ENCODE measurements at places on chromosomes 3 and 15.

- DNase-seq = no peak
Measured at GRCh38 chr3:52696830-52697631, 8.6 kb downstream of the GLT8D1 start.

DNA sequence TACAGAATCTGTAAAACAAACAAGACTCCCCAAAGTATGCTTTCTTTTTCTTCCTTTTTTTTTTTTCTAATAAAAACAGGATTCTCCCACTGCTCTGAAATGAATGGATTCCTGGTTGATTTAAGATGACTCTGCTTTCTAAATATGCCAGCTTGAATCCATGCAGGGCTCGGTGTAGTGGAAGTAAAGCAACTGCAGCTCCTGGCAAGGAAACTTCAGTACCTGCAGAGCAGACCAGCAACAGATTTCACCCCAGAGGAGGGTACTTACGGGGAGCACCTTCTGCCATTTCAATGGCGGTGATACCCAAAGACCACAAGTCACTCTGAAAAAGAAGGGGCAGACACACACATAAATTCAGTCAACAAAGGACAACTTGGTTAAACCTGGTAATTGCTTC lies 150.5 kb upstream of the SLC2A2 start:
- no peak for DNase-seq

DNA sequence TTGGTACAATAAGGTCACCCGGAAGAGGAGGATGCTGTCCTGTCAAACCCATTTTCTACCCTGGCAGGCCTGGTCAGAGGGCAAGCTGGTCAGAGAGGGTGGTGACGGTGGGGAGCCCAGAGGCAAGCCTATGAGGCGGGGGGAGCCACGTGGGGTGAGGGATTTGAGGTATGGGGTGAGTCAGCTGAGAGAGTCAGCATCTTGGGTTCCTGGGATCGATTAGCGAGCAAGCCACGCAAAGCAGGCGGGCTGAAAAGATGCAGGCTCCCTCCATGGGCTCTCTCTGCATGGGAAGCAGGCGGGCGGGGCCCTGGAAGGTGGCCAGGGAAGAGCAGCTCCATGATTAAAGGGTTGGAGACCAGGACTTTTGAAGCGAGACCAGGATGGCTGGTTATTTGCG lies 48.1 kb downstream of the MAGEF1 start:
- DNase-seq = no peak

GRCh38 chr3:34646911-34647460 lies 848.6 kb downstream of the PDCD6IP start:
- DNase-seq = no peak

GRCh38 chr3:16614033-16615031 lies 9.1 kb upstream of the DAZL start:
- no peak for DNase-seq

DNA sequence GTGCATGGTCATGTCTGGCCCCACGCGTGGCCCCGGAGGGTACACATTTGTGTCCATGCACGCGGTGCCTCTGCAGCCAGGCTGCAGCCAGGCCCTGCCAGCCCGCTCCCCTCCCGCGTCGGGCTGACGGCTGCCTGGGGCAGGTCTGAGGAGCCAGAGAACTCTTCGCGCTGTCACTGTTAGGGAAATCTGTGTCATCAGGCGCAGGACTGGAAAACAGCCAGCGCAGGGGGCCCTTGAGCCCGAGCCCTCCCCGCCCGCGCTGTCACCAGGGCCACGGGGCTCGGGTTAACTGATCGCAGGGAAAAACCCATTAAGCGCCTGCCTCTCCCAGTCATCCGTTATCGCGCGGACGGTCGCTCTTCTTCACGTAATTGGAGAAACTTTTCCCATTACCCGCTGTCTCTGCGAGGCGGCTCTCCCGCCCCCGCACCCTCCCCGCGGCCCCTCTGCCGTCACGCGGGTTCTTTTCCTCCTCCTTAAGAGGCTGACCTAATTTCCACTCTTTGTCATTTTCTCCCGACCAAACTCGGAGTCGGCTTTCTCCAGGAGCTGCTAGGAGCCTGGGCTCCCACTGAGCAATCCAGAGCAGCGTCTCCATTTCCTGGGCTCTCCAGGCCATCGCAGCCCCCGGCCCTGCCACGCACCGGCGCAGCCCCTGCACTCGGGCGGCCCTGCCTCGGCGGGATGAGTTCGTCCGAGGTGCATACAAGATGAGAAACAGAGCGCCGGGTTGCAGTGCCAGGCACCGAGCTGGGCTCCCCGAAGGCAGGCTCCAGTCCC lies 57.5 kb upstream of the PRR23E start:
- no peak for DNase-seq

DNA sequence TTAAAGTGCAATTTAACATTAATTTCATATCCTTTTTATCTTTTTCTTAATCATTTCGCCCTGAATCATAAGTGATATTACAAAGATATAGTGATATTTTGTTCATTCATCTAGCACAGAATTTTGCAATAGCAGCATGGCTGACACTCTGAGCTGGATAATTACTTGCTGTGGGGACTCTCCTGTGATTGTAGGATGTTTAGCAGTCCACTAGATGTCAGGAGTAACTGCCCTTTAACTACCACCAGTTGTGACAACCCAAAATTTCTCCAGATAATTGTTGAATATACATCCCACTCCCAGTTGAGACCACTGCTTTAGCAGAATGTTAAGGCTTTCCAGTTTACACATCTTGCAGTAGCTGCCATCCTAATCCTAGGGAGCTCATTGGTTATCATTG lies 196.8 kb upstream of the MBNL1 start:
- no peak for DNase-seq

DNA sequence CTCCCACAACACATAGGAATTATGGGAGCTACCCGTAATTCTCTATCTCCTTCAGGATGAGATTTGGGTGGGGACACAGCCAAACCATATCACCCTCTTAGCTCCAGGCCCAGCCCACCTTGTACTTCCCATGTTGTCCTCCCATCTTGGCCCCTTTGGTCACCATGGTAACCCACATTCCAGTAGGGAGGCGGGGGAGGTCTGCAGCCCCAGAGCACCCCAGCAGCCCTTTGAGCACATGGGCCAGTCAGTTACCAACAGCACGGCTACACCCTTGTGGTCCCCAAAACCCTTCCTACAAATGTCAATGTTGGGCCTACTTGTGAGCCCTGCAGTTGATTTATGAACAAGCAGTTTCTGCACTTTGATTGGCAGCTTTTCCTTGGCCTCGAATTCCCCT lies 84.5 kb downstream of the LRRK1 start:
- no peak for DNase-seq

DNA sequence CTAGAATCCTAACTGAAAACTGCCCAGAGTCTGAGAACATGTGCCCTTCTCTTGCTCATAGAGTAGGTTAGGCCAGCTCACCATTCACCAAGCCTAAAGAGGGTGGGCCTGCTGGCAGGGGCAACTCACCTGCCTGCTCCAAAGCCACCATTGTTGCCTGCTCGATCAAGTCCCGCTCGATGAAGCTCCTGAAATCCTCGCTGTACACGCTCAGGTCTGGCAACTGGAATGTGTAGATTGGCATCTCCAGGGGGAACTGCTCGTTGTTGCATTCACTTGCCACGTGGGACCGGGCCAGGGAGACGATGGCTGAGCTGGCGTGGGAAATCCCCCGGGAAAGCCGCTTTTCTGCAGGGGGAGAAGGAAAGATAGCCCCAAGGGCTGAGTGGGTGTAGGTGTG lies 232.2 kb downstream of the KLF13 start:
- no peak for DNase-seq

DNA sequence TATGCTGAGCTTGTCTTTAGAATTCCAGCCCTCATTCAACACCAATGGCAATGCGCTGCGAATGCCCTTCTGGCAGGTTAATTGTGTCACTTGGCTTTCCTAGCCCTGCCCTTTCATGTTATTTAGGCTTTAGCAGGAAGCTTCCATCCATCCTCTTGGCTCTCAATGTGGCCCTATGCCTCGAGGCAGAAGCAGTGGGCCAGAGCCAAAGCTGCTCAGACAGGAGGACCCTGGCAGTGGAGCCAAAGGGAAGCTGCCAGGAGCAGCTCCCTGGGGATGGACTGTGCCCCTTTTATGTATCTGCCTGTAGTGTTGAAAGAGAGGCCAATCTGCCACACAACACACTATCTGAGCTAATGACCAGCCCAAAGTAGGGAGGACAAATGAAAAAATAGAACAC lies 376.4 kb downstream of the CTNNB1 start:
- DNase-seq = no peak

DNA sequence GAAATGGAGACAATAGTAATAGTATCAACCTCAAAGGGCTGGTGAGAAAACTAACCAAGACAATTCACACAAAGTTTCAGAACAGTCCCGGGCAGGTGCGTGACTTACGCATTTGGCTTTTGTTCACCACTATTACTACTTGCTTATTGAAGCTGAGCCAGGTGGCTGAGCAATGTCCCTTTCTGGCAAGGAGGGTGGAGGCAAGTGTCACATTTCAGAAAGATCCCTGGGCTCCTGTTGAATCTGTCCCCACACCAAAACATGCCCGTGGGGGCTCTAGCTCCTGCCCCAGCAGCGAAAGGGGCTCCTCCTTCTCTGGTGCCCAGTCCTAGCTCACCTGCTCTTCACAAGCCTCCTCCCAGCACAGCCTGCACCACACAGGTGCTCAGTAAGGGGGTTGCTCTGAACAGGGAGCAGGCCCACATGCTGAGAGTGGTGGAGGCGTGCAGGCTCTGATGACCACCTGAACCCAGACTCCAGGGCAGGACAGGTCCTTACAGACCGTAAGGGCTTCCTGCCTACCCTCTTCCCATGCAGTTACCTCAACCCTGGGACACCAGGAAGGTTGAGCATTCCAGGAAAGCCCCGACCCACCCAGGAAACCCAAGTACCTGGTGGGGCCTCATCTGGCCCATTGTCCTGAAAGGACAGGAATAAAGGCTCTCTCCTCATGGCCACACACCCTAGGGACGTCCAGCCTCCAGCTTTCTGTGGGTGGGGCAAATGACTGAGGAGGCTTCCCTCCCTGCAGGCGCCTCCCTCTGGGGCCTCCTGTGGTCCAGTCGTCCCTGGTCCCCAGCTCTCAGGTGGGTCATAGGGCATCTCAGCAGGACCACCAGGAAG lies 32.6 kb downstream of the SEMA7A start:
- no peak for DNase-seq

- DNase-seq = no peak
Measured at GRCh38 chr3:32443478-32443877, 51.8 kb downstream of the CMTM7 start.

DNA sequence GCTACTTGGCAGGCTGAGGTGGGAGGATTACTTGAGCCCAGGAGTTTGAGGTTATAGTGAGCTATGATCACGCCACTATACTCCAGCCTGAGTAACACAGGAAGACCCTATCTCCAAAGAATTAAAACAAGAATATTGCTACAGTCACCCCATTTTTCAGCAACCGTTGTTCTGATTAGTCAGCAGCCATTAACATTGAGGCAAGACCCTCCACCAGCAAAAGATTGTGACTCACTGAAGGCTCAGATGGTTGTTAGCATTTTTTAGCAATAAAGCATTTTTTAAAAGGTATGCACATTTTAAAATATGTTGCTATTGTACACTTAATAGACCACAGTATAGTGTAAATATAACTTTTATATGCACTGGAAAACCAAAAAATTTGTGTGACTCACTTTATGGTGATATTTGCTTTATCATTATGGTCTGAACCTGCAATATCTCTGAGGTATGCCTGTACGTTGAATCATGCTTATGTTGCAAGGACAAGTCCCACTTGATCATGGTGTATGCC lies 492.6 kb downstream of the SQOR start:
- DNase-seq = no peak

DNA sequence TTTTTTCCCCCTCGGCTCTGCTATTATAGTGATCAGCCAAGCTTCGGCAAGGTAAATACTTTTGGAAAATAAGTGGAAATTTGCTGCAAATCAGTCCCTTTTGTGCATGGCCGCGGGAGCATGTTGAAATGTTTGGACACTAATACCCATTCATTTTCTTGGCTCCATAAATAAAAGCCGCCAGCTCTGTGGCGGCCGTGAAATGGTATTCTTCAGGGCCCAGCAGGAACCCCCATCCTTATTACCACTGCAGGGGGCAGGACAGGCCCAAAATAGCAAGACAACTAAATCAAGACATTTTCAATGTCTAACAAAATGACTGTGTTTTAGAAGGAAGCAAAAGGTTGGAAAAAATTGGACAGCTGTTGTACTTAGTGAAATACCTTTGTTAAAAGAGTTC lies 362.3 kb downstream of the NR2F2 start:
- no peak for DNase-seq

DNA sequence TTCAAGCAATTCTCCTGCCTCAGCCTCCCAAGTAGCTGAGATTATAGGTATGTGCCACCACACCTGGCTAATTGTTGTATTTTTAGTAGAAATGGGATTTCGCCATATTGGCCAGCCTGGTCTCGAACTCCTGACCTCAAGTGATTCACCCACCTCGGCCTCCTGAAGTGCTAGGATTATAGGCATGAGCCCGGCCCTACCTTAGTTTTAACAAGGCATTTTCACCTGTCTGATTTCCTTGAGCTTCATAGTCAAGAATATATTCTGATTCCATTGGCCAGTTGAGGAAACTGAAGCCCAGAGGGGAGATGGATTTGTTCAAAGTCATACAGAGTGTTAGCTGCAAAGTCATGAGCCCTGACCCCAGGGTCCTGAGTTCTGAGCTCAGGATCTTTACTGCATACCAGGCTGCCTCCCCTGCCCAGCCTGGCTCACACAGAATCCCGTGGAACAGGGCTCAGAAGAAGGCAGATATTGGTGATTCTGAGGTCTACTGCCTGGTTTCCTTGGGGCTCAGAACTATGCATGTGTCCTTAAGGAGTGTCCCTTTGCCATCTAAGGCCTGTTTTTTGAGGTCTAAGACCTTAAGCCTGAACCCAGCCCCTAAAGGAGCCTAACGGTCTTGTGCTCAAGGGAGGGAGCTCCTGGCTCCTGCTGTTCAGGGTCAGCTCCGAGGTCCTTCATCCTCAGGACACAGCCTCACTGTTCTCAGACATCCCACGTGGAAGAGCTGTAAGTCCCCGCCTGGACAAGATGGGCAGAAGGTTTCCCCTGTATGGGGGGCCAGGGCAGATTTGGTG lies 134.4 kb downstream of the SMAD6 start:
- DNase-seq = no peak

DNA sequence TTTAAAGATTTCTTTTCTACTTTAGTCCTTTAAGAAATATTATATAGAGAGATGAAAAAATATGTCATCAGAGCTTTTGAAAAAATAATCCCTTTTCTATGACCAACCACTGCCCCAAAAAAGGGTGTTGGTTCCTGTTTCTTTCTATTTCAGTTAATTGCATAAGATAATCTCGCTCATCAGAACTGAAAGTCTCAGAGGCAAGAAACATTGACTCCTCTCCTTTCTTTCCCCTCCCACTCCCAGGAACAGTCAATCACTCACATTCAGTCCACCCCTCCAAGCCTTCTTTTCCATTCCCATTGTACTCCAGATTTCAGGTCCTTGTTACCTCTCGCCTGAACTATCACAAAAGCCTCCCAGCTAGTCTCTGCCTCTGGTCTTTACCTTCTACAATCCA lies 153.7 kb upstream of the ABI3BP start:
- no peak for DNase-seq

DNA sequence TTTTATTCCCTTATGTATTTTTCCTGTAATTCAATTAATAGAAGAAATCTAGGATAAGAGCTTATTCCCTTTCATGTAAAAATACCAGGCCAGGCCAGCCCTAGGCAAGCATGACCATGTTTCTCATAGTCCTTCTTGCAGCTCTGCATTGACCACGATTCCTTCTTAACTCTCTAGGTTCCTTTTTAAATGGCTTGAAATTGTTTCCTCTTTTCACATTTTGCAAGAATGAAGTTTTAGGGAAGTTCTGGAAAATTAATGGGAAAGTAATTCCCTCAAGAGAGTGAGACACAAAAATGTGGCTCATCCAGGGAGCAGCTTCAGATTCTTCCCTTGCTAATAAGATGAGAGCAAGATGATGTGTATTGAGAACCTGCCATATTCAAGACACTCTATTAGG lies 116.5 kb upstream of the FGF7 start:
- DNase-seq = no peak

GRCh38 chr3:52070724-52071621 lies 14.6 kb upstream of the DUSP7 start:
- DNase-seq = no peak
